Gastrocnemius medialis (tissue), 4 donors: ENCODE measurements at places on chromosomes 7 and 10.

DNA sequence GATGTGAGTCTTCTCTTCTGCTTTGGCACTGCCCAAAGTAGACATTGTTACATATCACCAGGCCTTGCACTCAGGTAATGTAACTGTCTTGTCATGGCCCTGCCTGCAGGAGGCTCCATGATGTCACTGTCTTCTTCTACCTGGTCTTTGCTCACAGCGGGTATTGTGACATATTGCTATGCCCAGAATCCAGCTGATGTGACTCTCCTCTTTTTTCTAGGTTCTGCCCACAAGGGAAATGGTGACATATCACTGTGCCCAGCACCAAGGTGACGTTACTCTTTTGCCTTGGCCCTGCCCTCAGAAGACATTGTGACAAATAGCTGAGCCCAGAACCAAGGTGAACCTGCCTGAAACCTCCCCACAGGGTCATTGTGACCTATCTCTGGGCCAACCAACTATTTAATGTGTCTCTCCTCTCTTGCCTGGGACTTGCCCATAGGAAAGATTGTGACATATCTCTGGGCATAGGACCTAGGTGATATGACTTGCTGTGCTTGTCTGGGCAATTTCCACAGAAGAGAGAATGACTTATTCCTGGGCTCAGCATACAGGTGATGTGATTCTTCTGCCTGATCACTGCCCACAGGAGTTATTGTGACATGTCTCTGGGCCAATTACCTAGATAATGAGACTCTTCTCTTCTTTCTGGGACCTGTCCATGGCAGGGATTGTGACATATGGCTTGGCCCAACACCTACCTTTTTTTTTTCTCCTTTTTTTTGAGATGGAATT lies 26.5 kb upstream of the ZNF107 start:
- DNase-seq, result no peak

DNA sequence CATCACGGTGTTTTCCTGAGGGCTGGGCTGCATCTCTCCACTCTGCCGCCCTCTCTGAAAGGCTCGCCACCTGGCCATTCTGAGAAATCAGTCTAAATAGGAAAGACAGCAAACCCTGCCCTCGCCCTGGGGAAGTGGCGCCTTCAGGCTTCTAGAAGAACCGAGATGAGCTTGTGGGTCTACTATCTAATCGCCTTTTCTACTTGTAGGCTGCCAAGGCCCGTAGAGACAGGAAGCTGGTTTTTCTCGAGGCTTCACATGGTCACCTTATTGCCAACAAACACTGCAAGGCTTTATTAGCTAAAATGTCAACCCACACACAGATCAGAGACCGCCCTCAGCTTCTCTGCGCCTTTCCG lies 21.4 kb downstream of the LAT2 start:
- DNase-seq, result no peak

DNA sequence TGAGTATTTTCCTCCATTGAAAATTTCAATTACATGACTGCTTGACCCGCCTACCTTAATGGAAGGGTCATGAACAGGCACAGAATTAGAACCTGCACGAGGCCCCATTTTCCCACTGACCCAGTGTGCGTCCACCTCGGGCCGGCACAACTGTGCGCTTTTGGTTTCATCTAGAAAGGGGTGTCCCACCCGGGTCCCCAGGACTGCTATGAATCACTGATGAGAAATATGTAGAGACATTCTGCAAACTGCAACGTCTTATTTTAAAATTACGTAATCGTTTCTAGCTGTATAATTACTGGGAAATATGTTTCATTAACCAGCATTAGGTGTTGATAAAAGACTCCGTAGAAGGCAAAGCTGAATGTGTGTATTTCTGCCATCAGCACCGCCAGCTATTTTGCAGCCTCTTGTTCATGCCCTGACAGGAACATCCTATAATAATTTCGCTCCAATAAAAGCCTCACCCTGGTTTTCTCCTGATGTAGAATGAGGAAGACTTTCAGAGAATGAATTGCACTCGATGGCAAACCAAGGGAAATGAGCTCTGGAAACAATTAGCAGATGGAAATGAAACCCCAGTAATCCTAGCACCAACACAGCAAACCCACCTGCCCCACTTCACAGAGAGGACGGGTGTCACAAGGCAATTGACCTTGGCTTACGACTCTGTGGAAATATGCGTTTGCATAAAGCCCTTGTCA lies 562.1 kb downstream of the DNAJB6 start:
- DNase-seq, result no peak

DNA sequence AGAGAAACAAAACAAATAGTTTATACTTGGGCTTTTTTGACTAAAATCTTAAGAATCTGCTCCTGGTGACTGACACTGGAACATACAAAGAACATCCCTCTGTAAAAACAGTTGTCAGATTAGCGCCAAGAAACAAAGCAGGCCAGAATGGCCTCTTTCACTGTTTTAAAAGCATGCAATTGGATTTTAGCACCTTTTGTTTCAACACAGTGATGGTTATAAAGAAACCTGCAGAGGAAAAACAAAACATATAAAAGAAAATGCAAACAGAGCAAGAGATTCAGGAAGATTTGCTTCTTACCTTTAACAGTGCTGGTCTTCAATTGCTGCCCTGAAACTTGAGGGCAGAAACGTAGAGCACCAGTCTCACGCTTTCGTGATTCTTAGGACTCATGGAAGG lies 652.2 kb upstream of the KCND2 start:
- no peak for DNase-seq

DNA sequence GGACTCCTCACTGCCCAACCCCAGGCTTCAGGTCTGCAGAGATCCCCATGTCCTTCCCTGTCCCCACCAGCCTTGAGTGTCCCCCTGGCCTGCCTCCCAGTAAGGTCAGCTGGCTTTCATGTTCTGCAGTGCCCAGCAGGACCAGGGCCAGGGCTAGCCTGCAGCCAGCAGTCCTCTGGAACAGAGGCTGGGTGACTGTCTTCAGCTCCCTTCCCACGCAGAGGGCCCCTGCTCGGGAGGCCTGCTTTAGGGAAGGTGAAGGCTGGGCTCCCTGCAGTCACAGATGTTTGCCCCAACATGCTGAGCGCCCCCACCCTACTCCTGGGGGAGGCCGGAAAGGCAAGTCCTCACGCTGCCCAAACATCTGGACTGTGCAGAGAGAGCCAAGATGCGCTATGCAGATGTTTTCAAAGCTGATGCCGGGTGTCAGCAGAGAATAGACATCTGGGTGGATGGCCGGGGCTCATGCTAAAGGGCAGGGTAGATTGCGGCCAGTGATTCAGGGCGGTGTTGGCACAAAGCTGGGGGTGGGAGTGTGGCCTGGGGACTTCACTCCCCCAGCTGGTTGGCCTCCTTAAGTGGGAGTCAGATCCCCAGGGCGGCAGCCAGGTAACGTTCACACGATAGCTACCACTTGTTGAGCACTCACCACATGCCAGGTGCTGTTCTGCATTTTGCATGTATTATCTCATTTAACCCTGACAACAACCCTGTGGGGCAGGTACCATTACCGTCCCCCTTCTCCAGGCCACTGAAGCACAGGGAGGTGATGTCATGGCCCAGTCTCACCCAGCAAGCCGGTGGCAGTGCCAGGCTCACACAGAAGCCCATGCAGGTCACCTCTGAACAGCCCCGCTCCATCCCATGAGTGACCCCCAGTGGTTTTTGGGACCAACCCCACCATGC lies 71.2 kb upstream of the COL13A1 start:
- DNase-seq, result peak; percentile 38

GRCh38 chr10:86003201-86003621 lies 363.4 kb downstream of the GRID1 start:
- peak; percentile 43 for DNase-seq

DNA sequence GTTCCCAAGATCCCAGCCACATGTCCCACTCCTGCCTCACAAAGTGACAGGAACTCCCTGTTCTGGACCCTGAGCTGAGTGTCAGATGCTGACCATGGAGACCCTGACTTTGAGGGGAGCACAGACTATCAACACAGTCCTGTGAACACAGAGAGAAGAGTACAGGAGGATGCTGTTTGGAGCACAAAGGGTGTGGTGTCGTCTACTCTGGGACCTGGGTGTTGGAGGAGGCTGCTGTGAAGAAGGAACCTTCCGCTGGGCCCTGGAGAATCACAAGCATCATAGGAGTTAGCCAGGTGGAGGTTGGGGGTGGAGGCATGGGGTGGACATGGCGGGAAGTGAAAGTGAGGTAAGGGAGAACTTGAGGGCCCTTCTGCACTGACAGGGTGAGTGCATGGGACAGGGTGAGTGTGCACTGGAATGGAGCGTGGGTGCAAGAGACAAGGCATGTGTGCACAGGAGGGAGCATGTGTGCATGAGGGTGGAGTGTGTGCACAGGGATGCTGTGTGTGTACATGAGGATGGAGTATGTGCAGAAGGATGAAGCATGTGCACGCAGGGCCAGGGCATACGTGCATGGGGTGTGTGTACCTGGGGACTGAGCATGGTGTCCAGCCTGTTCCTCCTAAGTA lies 70.7 kb upstream of the ANTXRL start:
- no peak for DNase-seq

- no peak for DNase-seq
Observed at GRCh38 chr10:43293677-43294057, 26.8 kb upstream of the RASGEF1A start.

GRCh38 chr10:32199714-32200394 lies 143.6 kb upstream of the KIF5B start:
- DNase-seq, result no peak

- no peak for DNase-seq
Observed at GRCh38 chr10:33798754-33799153, 464.3 kb upstream of the NRP1 start.

- DNase-seq, result no peak
Observed at GRCh38 chr7:5296611-5297226, 14.0 kb downstream of the SLC29A4 start.

- DNase-seq, result peak; percentile 52
Observed at GRCh38 chr7:30181211-30181610, 46.4 kb downstream of the MTURN start.

DNA sequence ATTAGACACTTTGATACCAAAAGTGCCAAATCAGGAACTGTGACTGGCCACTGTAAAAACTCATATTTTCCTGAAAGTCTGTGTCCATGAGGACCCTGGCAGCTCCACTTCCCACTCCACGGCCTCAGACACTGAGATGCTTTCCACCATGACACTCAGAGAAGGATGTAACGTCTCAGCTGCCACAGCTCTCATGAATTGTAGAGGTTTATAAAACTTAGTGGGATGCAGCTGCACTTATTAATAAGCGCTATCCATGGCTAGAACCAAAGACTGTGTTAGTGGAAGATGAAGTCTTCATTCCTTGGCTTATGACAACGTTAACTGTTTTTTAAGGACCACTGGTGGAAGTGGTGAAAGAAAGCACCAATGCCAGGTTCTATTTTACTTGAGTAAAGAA lies 121.0 kb downstream of the ITIH5 start:
- no peak for DNase-seq

GRCh38 chr10:8416192-8416701 lies 361.8 kb downstream of the GATA3 start:
- no peak for DNase-seq

GRCh38 chr7:99098824-99099498 lies 44.9 kb downstream of the SMURF1 start:
- DNase-seq, result no peak

GRCh38 chr10:131820626-131821025 lies 80.2 kb upstream of the PPP2R2D start:
- no peak for DNase-seq

DNA sequence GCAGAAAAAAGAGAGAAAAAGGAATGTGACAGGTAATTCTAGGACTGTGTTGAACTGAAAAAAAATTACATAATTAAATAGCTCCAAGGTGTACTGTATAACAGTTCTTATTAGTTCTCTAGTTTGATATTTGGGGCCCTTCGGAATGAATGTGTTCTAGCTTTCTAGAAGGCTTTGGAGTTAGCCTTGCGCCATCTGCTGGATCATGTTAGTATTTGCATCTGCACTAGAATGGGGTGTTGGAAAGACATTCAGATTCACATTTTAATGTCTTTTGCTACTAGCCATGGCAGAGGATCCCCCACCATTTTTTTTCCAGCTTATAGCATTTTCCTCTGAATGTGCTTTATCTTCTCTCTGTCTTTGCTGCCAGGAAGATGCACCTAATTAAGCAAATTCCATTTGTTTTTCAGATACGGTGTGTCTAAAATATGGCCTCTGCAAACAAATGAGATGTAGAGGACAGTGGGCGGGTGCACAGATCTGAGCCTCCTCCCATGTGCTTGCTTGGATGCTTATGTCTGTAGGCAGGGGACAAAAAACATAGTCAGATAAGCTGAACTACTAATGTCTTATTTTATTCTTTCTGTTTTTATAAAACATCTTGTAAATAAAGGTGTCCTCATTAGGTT lies 238.5 kb downstream of the PHF14 start:
- peak; percentile 34 for DNase-seq

DNA sequence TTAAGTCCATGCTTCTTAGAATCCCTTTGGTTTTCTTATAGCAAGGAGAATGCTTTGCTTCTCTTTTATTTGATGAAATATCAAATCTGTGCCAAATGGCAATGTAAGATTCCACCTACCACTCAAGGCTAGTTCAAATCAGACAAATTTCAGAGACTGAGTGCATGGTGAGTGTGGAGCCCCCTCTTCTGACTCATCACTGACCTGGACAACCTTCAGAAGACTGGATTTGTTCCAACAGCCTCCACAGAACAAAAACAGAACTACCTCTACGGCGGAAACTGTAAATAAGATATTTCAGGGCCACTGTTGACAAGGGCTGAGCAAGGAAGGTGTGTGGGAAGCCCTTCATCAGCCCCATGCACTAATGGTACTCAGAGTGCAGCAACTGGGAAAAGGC lies 21.1 kb downstream of the NCAPG2 start:
- DNase-seq, result no peak

DNA sequence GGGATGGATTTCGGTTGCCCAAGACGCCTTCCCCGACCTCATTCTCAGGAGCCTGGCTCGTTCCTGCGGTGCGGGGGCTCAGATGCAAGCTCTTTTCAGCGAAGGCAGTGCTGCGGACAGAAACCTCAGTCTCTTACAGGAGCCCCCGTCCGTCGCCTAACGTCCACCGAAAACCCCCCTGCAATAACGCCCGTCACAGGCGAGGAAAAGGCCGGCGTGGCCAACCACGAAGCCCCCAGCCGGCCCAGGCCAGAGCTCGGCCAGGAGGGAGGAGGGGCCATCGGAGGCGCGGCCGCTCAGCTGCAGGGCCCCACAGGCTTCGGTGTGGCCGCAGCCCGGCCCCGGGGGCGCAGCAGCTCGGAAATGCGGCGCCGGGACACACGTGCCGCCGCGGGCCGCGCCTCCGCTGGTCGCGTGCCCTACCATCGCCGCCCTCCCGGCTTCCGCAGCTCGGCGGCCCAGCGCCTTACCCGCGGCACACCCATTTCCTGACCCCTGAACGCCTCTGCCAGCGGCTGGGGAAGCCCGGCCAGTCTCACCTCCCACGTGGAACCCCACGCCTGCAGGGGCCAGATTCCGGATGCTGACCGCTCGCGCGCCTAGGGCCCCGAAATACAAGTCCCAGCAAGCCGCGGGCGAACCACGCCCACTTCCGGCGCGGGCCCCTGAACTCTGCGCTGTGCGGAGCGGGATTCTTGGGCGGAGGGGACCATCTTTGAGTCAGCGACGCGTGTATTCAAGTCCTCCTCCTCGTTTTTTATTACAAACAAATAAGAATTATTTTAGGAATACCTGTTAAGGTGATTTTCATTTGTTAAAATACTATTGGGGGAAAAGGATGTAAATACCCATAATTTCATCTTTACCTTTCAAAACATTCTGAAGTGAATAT lies at the start of gene ZNF239:
Gene ZNF239, minus strand, starts transcription at position 616 of the 892 bp plus-strand sequence. CDS start 16,537 bp downstream, outside the sequence.
- DNase-seq, result peak; percentile 81
